Heart left ventricle (tissue), 16 donors: ENCODE measurements at places on chromosomes 16 and 17. TPM values are rescaled to one million over a fixed set of nuclear protein-coding genes. Genes with fewer than 3 reads are reported as not detected.

- DNase-seq = no peak
Measured at GRCh38 chr16:27566417-27566816, 16.5 kb downstream of the KATNIP start.

DNA sequence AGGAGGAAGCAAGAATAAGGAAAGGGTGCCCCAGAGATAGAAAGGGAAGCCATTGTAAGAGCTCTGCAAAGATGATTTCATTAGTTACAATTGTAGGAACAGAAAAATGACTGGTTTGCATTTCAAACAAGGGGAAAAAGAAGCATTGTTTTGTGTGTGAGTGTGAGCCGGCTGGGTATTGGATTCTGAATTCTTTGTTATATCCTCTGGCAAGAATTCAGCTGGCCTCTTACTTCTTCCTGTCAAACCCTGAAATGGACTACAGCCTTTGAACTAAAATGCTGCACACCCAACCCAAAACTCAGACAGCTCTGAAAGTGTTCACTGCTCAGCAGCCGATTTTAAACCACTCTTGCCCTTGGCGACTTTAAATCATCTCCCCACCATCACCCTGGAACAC, 461.3 kb downstream of the PMP22 start:
- DNase-seq = no peak

DNA sequence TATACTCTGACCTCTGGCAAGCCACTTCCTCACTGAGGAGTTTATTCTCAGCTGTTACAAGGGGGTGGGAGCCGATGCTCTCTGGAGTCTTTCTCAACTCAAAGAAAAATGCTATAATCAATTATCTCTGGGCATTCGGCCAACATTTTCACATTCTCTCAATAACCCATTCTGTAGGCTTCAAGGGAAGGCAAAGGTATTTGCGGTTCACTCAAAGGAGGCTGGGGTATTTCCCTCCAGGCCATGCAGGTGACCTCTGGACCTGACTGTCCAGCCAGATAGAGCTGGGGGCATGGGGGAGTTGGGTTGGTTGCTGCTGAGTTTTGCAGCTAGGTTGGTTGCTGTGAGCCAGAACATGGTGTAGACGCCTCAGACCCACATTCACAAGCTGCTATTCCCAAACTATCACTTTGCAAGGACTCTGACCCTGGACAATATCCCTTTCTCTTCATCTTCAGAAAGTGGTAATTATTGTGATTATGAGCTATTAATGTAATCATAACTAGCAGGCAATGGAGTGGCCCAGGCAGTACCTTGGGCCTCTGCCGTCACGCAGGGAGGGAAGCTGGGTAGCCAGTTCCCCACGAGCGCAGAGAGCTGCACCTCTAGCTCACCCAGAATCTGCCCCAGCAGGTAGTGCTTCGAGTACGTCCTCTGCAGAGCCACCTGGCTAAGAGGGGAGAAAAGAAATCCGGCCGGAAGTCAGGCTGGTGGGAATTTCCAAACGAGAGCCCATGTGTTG, 42.1 kb downstream of the AIPL1 start:
- no peak for DNase-seq

DNA sequence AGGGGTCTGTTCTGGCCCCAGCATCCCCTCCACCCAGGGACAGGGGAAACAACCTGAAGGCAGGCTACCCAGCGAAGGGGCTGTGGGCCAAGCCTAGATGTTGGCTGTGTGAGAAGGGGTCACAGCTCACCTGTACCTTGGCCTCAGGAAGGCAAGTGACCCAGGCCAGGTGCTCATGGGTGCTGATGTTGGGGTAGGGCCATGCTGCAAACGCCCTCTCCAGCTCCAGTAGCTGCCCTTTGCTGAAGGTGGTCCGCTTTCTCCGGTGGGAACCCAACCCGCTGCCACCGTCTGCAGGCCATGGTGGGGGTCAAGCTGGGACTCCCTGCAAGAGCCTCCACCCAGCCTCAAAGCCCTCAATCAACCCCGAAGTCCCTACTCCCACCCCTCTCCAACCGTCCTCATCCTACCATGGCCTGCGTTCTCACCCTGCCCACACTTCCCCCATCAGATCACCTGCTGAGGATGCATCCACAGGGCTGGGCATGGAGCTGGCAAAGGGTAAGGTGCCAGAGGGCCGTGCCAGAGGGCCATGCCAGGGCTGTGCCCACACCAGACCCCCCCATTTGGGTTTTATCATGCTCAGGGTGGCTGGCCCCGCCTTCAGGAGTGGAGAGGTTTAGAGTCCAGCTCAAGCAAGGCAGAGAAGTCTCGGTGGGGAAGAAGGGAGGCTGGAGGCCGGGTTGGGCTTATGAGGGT, at the start of gene SEBOX:
SEBOX (minus strand) TSS at position 535 of the 699 bp plus-strand sequence; CDS start at position 487, 48 bp downstream.
- DNase-seq = no peak

DNA sequence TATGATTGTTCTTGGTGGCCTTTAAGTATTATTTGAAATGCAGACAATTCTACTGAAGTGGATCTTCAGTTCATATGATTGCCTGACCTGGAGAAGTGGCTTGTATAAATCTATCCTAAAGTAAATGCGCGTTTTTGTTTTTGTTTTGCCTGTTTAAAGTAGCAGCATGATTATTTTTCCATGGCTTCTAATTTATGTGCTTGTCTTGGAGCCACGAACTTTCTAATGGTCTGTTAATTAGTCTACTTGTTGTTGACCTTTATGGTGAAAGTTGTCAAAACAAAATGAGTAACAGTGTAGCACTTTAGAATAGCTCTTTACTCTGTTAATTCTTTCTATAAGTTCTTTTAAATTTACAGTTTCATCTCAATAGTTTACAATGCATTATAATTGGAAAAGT, 1.7 kb downstream of the PRKAR1A start:
- no peak for DNase-seq

DNA sequence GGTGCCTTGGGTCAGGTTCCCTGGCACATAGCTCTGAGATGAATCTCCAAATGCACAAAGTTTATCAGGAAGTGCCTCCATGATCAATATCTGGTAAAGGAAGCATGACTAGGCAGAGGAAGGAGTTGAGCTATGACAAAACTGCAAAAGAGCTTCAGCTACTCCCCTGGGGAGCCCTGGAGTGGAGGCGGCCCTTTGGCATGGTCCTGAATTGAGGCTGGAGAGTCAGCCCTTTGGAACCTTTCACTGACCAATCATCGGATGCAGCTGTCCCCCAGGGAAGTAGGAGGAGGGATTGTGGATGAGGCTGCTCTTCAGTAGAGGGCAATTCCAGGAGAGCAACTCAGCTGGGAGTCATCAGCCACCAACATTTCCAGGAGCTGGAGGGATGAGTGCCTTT, 46.1 kb upstream of the NLRP1 start:
- no peak for DNase-seq

GRCh38 chr17:4901108-4901647, 1.7 kb downstream of the CHRNE start:
- no peak for DNase-seq

DNA sequence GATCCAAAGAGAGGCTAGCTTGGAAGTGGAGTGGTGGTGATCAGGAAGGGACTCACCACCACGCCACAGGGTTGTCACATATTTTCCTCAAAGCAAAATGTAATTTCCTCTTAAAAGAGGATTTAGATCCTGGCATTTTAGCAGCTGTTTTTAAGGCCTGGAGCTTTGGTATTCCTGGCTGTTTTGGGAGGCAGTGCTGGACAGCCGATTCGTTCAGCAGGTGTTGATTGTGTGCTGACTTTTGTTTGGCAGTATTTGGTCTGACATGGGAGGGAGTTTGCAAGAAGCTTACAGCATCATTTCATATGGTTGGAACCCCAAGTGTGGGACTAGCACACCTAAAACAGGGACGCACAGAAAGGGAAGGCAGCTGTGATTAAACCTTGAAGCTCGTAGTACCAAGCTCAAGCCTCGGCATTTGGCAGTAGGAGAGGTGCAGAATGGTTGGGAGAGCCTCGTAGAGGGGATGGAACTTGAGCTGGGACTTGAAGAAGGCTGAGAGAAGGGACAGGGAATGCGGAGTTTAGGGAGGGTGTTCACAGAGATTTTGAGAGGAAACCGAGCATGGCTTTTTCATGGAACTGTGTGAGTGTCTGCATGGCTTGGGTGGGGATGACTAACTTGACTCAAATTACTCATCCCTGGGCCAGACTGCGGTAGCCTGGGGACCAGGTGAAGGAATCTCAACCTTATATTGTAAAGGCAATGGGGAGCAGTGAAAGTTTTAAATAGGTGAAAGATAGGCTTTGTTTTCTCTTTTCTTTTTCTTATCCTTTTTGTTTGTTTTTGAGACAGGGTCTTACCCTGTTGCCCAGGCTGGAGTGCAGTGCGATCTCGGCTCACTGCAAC, 52.3 kb downstream of the RPTOR start:
- no peak for DNase-seq

The ARHGDIG gene
- 11.4 TPM for polyA plus RNA-seq

The ACE gene
- 5.6 TPM for polyA plus RNA-seq

The ZNF267 gene
- 5.9 TPM for polyA plus RNA-seq

The GRN gene
- 44.6 TPM for polyA plus RNA-seq

The TMEM204 gene
- 37.4 TPM for polyA plus RNA-seq

The SDK2 gene
- 0.84 TPM for polyA plus RNA-seq

The CHST5 gene
- polyA plus RNA-seq = 0.61 TPM
